Breast epithelium (tissue), 4 donors: ENCODE measurements at places on chromosomes 4 and X.

GRCh38 chr4:2958446-2958845, 4.8 kb downstream of the NOP14 start:
- DNase-seq, result no peak

GRCh38 chrX:132710656-132711155, 221.9 kb upstream of the MBNL3 start:
- no peak for DNase-seq

GRCh38 chr4:158644760-158645159, 26.9 kb downstream of the C4orf46 start:
- DNase-seq, result no peak

- no peak for DNase-seq
Measured at GRCh38 chr4:41969671-41970070, 11.9 kb upstream of the DCAF4L1 start.

DNA sequence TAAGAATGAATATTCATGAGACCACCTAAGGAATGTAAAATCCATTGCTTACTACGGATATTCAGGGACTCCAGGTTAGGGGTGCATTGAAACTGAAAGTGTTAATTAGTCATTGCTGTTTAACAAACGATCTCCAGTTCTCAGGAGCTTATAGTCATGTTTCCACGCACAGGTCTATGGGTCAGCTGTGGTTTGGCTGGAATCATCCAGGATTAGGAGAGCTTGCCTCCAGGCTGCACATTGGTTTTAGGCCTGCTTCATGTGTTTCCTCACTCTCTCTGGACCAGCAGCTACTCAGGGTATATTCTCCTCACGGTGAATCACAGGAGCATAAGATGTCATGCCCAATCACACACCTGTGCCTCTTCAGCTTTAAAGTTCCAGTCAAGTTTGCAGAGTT, 98.9 kb downstream of the ATXN3L start:
- no peak for DNase-seq

- no peak for DNase-seq
Measured at GRCh38 chrX:100659431-100660137, 15.6 kb downstream of the SRPX2 start.

- DNase-seq, result no peak
Measured at GRCh38 chr4:26788341-26788733, 72.3 kb upstream of the STIM2 start.

DNA sequence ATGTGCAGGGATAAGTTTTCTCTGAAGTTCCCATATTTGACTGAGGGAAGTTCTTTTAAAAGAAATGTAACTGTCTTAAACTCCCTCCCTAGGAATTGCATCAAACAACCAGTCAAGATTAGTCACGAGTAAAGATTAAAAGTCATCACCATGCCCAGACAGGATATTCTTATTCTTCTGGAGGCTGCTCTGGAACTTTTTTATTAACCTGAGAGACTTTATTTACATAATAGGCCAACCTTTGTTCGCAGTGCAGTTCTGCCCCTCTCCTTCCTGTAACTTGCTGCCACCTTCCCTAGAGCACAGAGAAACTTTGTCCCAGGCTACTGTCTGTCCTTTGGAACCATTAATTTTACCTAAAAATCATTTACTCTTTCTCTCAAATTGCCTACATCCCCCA, 9.8 kb upstream of the HERC3 start:
- no peak for DNase-seq

DNA sequence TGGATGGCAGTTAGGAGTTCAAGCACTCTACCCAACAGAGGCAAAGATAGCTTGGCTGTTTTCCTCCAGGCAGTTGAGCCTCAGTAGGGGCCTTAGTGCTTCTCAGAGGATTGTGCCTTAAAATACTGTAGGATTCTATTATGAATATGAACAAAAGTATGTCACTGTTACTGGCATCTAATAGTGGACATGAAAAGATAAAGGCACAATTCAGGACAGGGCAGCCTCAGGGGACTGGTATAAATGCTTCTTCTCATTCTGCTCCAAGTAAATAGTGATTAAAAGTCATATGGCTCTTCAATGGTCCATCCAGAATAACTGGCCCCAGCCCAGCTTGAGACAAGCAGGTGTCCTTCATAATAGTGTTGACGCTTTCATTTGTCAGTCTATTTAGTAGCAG, 17.7 kb downstream of the COL4A6 start:
- DNase-seq, result no peak

DNA sequence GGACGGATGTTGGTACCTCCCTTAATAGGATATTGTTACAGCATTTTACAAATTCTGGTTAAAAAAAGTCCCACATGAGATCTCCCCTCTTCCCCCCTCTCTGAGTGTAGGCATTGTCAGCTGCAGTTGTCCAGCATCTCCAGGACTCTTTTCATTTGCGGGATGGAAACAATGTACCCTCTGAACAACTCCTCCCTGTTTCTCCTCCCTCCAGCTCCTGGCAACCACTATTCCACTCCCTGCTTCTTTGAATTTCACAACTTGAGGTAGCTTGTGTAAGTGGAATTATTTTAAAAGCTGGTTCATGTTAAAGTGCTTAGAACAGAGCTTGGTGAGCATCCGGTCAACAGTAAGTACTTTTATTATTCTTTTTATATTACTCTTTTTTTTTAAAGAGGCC, 69.8 kb downstream of the TBL1X start:
- no peak for DNase-seq

DNA sequence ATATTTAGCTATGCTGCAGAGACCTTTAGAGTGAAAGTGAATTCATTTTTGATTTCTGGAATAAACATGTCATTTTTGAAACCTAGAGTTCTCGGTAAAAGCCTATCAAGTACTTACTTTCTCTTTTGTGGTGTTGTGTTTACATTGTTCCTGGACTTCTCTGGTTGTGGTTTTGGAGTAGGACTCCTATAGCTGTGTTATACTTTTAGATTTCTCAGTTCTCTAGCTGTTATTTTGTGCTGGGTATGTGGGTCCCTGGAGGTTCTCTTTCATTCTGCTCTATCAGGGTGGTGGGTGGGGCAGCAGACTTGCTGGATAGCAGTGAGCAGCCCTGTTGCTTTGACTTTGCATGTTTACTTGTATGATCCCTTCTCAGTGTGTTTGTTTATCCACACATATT, 25.6 kb upstream of the MSMO1 start:
- no peak for DNase-seq

DNA sequence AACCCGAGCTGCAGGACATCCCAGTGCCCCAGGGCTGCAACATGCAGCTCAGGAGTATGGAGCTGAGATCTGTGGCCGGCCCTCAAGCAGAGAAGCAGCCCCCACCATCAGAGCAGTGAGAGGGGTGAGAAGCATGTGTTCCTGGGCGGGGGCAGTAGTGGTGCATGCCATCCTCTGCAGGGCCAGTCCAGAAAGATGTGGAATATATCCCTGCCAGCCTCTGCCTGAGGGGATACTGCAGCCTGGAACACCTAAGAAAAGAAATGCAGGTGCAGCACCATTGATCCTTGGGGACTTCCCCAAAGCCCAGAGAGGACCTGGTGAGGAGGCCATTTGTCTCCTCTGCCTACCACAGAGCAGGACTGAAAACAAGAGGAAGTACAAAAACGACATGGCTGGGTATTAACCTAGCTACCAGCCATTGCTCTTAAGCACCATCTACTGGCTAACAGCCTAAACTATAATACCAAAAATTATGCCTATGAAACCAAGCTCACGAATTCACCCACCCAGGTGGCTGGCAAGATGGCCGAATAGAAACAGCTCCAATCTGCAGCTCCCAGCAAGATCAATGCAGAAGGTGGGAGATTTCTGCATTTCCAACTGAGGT, 158.8 kb downstream of the ADGRA3 start:
- no peak for DNase-seq

- no peak for DNase-seq
Measured at GRCh38 chr4:10212901-10213300, 96.3 kb upstream of the WDR1 start.

DNA sequence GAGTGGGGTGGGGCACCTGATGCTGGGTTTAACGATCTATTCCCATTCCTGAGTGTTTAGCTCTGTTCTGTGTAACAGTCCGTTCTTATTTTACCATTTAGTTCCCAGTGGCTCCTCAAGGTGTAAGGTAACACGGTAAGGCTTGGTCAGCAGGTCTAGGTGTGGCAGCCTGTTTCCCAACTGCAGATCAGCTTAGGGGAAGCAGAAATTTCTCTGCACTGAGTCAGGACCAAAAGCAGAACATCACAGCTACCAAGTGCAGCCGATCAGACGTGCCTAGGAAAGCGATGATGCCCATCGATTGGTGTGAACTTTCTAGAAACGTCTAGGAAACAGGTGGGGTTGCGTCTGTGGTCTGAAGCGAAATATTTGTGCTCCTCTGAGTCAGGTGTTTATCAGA, 240.1 kb downstream of the STIM2 start:
- no peak for DNase-seq

GRCh38 chr4:119284876-119285780, 36.8 kb downstream of the FABP2 start:
- DNase-seq, result no peak

GRCh38 chr4:159048166-159048886, 54.6 kb upstream of the RAPGEF2 start:
- DNase-seq, result peak; percentile 64

DNA sequence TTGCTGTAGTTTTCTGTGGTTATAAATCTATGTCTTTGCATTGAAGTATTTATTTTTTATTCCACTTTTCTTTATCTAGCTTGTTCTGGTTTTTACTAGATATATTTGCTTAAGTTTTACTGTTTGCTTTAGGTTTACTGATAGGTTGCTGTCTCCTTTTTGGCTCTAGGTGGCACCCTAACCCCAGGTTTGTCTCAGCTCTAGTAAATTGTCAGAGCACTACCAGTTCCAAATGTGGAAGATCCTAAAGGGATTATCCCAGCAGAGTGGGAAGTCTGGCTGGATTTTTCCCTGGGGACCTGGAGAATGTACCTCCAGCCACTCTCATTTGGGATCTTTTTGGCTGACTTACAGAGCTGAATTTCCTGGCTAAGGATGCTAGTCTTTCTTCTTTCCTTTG, 106.1 kb downstream of the PBDC1 start:
- no peak for DNase-seq

GRCh38 chrX:153667956-153668396, 5.6 kb downstream of the PNCK start:
- peak; percentile 75 for DNase-seq

GRCh38 chr4:6373541-6374410, 98.6 kb downstream of the PPP2R2C start:
- no peak for DNase-seq

DNA sequence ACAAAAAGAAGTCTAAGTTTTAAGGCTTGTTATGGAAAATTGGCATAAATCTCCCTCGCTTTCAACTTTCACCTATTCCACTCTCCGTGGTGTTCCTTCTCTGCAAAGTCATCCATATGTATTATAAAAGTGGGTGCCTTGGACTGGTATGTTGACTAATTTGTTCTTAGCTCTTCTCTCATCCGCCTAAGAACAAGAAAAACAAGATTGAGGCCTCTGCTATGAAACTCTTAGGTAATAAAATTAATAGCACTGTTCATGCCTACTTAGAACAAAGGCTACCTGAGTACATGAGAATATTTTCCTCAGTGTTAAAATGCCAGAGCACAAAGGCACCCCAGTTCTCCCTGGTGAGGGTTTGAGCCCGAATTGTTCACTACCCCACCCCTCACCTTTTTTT, 1.3 kb downstream of the CNGA1 start:
- no peak for DNase-seq

GRCh38 chr4:96342790-96343455, 503.0 kb downstream of the PDHA2 start:
- DNase-seq, result no peak

DNA sequence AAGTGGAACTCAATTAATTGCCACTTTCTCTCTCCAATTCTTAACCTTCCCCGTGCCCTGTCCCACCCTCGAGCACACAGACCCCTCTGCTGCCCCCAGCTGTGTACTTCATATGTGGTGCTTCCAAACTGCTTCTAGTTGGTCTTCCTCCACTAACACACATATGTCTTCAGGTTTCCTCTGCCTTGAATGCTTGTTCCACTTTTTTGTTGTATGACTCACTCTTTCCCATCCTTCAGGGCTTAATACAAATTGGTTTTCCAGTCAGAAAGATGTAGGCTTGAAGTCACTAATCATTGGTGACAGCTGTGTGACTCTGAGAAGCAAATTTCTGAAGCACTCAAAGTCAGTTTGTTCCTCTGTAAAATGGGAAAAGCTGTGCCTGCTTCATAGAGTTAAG, 30.6 kb downstream of the TRIM2 start:
- no peak for DNase-seq
